Mammary epithelial cell (primary cell): ENCODE measurements at places on chromosomes 4 and X.

GRCh38 chrX:32289356-32289755, 922.0 kb downstream of the DMD start:
- no peak for DNase-seq

DNA sequence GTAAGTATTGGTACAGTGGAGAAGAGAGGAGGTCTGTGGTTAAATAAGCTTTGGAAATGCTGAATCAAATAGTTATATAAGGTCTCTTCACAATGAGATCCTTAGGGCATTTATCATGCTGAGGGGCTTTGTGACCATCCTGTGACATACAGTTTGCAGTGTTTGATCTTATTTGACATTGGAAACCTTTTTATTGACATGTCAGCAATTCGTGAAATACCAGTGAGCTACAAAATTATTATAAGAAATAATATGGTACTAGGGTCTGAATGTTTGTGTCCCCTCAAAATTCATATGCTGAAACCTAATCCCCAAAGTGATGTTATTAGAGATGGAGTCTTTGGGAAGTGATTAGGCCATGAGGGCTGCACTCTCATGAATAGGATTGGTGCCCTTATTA, 98.4 kb downstream of the MID1IP1 start:
- no peak for DNase-seq

DNA sequence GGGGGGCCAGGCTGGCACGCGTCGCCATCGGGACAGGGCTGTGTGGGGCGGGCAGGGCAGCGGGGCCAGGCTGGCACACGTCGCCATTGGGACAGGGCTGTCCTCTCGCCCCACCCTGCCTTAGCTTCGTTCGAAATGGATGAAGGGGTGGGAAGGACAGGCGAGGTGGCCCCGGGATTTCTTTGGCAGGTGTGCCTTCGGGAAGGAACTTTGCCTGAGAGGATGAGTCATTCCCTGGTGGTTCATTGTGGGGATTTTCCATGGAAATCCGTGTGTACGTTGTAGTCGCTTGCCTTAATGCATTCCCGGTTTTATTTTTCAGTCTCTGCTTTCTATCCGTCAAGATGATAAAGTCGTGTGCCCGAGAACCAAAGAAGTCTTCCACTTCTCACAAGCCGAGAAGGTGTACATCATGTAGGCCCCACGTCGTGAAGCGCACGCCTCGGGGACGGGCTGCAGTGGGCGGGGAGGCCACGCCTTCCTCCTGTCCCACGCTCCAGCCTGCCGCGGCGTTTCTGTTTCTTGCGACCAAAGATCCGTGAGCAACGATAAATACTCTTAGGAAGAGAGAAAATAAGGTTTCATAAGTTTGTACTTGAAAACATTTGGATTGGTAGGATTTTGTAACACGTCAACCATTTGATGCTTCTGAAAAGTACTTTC, 8.1 kb upstream of the UVSSA start:
- DNase-seq, result no peak

- no peak for DNase-seq
Measured at GRCh38 chrX:55028040-55028439, 2.7 kb downstream of the ALAS2 start.

DNA sequence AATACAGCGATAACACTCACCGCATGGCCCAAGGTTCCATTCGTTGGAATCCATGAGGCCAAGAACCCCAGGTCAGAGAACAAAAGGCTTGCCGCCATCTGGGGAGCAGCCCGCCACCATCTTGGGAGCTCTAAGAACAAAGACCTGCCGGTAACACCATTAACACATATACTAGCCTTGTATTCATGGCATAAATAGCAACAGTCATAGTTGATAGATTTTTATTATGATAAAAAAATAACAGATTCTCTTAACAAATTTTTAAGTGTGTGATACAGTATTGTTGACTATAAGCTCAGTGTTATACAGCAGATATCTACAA, 309.4 kb downstream of the GLUD2 start:
- DNase-seq, result no peak

DNA sequence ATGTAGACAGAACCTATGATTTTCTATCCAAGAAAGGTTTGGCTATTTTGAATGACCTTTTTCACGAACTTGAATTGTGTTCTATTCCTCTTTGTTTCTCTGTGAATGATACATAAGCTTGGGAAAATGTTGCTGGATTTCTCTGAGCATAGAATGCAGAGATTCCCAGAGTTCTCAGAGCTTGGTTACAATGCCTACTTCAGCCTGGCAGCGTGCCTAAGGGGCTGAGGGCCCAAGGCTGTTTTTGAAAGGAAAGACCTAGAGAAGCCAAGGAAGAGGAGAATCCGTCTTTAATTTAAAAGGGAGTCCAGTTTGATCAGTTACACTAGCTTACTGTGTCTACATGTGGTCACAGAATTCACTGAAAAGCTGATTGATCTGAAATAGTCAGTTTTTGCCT, 55.3 kb upstream of the CXorf51B start:
- no peak for DNase-seq

DNA sequence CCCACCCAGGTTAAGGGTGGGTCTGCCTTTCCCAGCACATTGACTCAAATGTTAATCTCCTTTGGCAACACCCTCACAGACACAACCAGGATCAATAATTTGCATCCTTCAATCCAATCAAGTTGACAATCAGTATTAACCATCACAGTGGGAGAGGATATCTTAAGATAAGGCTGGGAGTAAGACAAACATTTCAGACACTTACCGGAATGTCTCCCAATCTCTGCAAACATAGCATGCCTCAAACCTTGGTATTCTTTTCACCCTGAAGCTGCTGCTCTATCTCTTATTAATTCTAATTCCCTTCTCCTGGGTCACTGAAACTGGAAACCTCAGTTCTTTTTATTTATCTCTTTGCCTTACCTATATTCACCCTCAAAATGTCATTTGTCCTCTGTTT, 19.0 kb upstream of the TAPT1 start:
- DNase-seq, result no peak

GRCh38 chr4:2762048-2762447, 5.9 kb upstream of the TNIP2 start:
- no peak for DNase-seq

- DNase-seq, result no peak
Measured at GRCh38 chrX:139844884-139845283, 88.0 kb downstream of the ATP11C start.

GRCh38 chr4:184028561-184029374, 123.7 kb downstream of the STOX2 start:
- no peak for DNase-seq

DNA sequence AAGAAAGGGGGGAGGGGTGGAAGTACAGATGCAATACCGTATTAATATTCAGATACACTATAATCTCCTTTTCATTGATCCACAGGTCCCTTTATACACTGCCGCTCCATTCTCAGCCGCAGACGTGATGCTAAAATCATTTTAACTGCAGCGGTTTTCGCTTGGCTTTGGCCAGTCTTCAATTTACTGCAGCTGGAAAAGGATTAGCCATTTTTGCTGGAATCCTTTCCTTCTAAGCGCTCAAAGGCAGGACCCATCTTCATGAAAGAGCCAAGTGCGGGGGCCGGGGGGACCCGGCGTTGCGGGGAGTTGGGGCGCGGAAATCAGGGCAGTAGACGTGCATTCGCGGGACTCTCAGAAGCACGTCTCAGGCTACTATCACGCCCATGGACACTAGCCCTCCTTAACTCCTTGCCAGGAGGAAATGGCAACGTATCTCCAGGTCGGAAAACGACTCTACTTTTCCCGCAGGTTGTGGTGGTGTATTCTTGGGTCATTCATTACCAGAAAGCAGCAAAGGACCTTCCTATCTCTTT, 1.7 kb upstream of the PCDH10 start:
- DNase-seq, result no peak

GRCh38 chr4:83388313-83388676, 53.6 kb upstream of the HPSE start:
- DNase-seq, result no peak

DNA sequence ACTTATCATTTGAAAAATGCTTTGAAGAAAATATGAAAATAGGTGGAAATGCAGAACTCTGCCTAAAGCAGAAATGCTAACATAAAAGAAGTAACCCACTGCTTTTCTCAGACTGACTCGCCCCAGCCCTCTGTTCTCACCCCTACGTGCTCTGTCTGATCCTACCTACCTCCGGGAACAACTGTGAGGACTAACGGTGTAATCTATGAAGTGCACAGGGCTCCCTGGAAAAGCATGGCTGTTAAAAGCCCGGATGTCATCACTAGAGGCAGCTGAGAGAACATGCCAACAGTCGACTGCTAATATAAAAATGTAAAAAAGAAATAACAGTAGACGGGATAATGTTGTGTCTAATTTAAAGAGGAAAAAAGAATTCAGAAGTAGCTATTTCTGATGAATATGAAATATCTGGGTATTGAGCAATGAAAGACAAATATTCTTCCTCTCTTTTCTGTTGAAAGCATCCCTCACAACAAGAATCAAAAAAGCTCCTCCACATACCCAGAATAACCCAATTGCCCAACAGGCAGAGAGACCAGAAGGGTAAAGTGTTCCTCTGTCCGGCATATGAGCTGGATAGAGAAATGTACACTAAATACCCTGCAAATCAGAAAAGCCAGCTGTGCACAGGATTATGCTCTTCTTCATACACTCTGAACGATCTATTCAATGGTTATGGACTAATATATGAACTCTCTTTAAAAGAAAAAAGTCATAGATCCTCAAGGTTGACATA, 130.7 kb downstream of the TSPAN5 start:
- DNase-seq, result no peak

- no peak for DNase-seq
Measured at GRCh38 chr4:76697129-76697803, 200.7 kb downstream of the SOWAHB start.

GRCh38 chr4:40978548-40978947, 228.8 kb downstream of the NSUN7 start:
- no peak for DNase-seq

- DNase-seq, result no peak
Measured at GRCh38 chrX:81708487-81708886, 506.6 kb downstream of the SH3BGRL start.

DNA sequence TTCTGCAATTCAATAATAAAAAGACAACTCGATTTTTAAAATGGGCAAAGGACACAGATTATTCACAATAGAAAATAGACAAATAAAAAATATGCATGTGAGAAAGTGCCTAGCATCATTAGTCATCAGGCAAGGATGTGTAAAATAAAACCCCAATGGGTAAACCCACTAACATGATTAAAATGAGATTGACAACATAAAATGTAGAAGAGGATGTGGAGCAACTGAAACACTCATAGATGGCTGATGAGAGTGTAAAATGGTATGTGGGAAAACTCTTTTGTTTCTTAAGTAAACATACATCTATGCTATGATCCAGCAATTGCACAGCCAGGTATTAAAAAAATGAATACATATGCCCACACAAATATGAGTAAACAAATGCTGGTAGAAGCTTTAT, 177.6 kb downstream of the IQCM start:
- peak; percentile 78 for DNase-seq

GRCh38 chr4:159103384-159103990, 608 bp downstream of the RAPGEF2 start:
- peak; percentile 55 for DNase-seq

GRCh38 chrX:43525901-43526610, 130.0 kb upstream of the MAOA start:
- DNase-seq, result no peak

DNA sequence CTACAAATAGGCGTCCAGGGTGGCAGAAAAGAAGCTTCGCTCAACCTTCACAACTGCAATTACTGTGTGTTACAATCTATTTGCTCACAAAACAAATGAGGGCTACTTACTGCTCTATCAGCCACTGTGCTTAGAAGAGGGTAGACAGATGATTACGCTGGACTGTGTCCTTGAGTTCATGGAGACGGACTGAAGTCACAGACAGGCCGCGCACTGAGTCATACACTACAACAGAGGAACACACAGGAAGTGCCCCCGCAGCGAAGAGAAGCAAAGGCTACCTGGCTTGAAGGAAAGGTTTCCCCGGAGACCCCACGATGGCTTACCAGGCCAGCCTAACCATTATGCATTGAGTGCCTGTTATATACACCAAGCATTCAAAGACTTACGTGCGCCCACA, 25.6 kb downstream of the FAT1 start:
- no peak for DNase-seq

GRCh38 chr4:70583952-70584834, 7.9 kb upstream of the AMBN start:
- peak; percentile 90 for DNase-seq

- DNase-seq, result peak; percentile 16
Measured at GRCh38 chrX:40068048-40068447, 29.7 kb downstream of the BCOR start.

DNA sequence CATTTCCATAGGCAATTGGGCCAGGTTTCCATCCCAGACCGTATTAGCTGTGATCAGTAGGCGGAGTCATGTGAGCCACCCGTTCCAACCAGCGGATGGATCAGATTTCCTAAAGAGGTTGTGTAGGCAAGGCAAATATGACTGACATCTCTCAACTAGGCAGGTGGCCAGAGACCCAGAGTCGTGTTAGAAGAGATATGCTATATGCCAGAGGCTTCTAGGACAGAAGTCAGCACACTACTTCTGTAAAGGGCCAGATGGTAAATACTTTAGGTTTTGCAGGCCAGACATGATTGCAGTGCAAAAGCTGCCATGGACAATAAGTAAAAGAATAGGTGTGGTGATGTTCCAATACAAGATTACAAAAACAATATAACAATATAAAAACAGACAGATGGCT, 788.4 kb downstream of the RPA4 start:
- no peak for DNase-seq

DNA sequence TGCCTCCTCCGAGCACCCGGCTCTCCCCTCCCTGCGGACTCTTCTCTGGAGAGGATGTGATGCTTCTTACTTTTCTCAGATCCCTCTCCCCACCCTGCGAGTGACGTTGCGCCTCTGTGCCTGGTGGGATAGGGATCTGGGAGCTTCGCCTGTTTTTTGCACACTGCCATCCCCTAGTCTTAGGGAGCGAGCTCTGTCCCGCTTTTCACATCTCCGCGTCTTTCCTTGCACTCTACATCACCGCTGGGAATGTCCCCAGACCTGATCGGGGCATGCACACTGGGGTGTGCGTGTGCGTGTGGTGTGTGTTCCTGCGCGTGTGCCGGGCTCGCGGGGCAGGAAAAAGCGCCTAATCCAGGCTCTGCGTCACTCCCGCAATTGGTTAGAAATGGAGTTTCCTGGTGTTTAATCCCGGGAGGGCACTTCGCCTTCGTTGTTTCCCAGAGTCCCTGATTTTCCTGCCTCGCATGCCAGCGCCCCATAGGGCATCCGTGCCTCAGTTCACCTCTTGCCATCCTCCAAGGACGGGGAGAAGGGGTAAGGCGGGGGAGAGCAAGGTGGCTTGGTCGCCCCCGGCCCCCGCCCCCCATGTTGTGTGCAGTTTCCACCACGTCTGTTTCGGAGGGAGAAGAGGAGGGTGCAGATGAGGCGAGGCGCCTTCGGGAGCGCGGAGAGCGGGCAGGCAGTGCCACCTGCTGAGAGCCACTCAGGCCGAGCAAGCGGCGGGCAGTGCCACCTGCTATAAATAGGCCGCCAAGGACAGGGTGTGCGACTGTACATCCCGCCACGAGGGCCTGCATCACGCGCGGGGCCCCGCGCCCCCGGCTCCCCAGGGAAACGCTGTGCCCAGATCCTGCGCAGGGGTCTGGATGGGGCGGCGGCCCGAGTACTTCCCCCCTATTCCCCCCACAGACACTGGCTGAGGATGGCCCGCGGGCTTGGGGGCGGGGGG, 759 bp upstream of the TBC1D1 start:
- DNase-seq, result no peak
